ENCODE measurements at places on chromosomes 16 and 17.
A peak's percentile ranks its signal among the peaks of the same experiment; 100 is the strongest.

- no peak for DNase-seq
Observed at GRCh38 chr16:30028438-30029076, 2.5 kb downstream of the TLCD3B start.

- no peak for DNase-seq
Observed at GRCh38 chr17:43482103-43483012, 1.4 kb upstream of the DHX8 start.

DNA sequence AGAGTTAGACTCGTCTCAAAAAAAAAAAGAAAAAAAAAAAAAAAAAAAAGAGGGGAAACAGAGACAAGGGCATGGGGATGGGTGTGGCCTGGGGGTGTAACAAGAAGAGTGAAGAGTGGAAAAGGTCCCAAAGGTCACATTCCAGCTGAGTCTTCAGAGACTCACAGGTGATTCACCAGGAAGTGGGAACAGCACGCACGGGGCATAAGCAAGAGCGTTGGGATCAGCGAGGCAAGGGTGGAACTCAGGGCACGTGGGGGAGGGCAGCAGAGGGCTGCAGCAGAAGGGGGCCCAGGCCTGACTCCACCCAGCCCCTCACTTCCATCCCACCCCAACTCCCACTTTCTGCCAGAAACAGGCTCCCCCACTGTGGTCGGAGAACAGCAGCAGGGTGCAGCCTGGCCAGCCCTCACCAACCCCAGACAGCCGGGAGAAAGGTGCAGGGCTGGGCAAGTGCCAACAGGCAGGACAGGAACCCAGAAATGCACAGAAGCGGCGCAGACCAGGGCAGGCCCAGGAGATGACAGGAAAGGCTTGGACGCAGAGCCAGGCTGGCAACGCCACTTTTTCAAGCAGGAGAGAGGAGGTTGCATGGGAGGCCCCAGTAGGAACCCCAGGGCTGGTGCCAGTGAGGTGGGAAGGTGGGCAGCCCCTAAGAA is 3.3 kb downstream of the MEAK7 start:
- DNase-seq, result no peak

- DNase-seq, result no peak
Observed at GRCh38 chr16:22624800-22625533, 114.3 kb downstream of the NPIPB5 start.

GRCh38 chr16:19240494-19240893 is 45.0 kb upstream of the CLEC19A start:
- no peak for DNase-seq

GRCh38 chr16:86975445-86975844 is 341.7 kb downstream of the C16orf95 start:
- peak; percentile 9 for DNase-seq

GRCh38 chr16:80700558-80700957 is 103.8 kb downstream of the CDYL2 start:
- no peak for DNase-seq

- peak; percentile 29 for DNase-seq
Observed at GRCh38 chr17:42288803-42289610, 709 bp downstream of the STAT5A start.

DNA sequence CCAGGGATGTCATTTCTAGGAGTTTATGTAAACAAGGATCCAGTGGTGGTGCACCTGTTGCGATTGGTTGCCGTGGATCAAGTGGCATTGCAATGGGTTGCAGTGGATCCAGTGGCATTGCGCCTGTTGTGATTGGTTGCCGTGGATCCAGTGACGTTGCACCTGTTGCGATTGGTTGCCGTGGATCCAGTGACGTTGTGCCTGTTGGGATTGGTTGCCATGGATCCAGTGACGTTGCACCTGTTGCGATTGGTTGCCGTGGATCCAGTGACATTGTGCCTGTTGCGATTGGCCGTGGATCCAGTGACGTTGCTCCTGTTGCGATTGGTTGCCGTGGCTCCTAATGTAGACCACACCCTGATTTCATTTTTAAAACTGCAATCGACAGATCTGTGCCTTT is 56.2 kb upstream of the CRISPLD2 start:
- no peak for DNase-seq

GRCh38 chr17:7132511-7133094 is 18.0 kb upstream of the ASGR2 start:
- no peak for DNase-seq

DNA sequence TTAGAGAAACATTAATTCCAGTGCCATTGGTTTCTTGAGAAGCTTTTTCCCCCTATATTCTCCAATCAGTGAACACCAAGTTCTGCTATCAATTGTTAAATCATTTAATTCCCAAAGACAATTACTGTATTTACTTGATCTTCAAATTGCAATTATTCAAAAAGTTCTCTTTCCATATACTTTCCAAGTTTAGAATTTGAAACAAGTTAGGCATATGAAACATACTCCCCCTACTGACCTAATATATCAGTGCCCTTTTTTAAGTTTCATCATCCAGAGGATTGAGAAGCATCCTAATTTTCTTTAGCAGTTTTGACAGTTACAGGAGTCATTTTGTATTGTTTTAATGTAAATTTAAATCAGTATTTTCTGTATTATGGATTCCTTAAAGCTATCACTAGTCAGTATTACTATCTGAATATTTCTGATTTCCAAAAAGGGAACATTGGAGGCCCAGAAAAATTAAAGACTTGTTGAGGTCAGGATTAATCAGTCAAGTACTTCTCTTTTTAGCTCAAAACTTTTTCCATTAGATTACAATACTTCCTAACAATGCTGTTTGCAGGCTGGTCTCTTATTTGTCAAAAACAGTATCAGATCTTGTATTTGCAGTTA is 16.3 kb downstream of the MEIOC start:
- DNase-seq, result no peak

- DNase-seq, result no peak
Observed at GRCh38 chr16:66687906-66688625, 8.5 kb downstream of the CMTM4 start.

GRCh38 chr16:16015849-16016248 is 66.4 kb downstream of the ABCC1 start:
- no peak for DNase-seq

GRCh38 chr17:37713028-37713431 is 31.8 kb downstream of the HNF1B start:
- DNase-seq, result no peak

DNA sequence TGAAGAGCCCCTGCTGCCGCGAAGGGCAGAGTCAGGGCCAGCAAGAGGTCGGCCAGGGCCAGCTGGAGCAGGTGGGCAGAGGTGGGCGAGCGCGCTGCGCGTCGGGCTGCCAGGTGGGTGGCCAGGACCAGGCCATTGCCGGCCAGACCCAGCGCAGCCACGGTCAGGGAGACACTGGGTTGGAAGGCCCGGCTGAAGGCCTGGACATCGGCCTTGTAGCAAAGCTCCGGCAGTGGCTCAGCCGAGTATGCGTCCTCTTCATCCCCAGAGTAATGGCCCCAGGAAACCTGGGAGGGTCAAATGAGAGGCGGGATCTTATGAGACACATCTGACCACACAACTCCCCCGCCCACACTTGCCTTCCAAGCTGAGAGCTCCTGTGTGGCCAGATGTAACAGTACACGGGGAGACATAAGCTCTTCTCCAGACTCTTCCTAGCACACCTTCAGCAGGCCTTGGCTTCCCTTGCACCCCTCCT is 1.3 kb downstream of the CCR10 start:
- DNase-seq, result no peak

GRCh38 chr16:30372725-30373124 is 1.9 kb upstream of the MYL11 start:
- DNase-seq, result no peak
